AG09319 (cell line): ENCODE measurements at places on chromosomes 11 and 22.

GRCh38 chr11:120608061-120608460, 96.5 kb downstream of the GRIK4 start:
- DNase-seq = no peak

GRCh38 chr22:41676134-41676533, 12.5 kb downstream of the SNU13 start:
- DNase-seq = no peak

GRCh38 chr11:75323609-75324008, 27.9 kb downstream of the ARRB1 start:
- DNase-seq = no peak

GRCh38 chr11:134036492-134037045, 32.3 kb upstream of the JAM3 start:
- DNase-seq = no peak

DNA sequence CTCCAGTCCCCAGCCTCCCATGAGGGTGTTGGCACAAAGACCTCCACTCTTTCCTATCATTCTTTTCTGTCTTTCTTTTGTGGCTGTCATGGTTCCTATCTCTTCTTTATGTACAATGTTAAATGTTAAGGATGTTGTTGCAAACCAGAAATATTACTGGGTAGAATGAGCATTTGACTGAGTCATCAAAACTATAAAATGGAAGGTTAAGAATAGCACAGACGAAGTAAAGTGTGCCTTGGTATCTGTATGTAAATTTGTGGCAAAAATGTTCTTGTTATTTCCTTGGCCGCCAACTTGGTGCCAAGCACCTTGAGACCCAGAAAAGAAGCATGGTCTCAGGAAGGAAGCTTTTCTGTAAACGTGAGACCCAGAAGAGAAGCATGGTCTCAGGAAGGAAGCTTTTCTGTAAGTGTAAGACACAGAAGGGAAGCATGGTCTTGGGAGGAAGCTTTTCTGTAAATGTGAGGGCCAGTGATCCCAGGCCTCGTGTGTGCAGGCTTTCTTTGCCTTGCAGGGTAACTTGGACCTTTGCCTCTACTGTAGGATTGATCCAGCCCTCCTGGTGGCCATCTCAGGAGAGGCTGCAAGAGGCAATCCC, 6.7 kb upstream of the PKP3 start:
- DNase-seq = no peak
